ENCODE measurements at places on chromosomes 2 and 18.

DNA sequence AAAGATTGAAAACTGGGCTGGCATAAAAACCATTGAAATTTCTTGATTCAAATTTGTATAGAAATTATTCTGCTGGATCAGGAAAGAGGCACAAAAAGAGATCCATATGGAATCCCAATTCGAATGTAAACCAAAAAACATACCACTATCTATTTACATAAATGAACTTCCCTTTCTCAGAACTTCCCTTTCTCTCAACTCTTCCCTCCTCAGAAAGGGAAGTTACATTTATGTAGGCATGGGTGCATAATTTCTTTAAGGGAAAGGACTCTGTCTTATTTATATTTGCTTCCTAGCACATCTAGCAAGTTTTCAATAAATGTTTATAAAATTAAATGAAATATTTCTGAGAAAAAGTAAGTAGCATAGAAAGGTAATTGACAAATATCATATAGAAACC lies 398.1 kb upstream of the ATP5MC3 start:
- no peak for DNase-seq

GRCh38 chr2:173669271-173669853 lies 295.8 kb downstream of the SP3 start:
- DNase-seq, result no peak

DNA sequence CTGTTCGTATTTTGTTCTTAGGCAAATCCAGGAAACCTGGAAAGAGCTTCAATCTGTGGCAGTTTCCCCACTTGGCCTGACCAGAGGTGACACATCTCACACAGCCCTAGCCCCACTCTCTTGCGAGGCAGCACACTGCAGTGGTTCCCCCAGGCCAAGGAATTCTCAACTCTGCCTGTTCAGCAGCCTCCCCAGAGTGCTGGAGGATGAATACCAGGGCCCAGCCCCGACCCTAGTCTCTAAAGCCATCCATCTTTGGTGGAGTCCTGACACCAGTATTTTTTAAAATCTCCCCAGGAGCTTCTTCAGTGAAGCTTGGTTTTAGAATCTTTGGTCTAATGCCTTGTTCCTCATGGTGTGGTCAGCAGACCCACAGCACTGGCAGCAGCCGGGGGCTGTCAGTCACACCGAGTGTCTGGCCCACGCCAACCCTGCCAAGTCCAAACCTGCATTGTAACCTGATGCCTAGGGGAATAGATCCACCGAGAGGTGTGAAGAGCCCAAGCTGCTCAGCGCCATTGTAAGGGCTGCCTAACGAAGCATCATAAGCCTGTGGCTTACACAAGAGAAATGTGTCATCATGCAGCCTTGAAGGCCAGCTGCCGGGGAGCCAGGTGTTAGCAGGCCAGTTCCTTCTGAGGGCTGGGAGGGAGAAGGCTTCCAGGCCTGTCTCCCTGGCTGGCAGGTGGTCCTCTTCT lies 428.7 kb upstream of the ID2 start:
- DNase-seq, result peak; percentile 93

GRCh38 chr18:77131100-77131651 lies 1.4 kb downstream of the MBP start:
- no peak for DNase-seq

GRCh38 chr18:57008001-57008686 lies 138.7 kb upstream of the BOD1L2 start:
- no peak for DNase-seq

DNA sequence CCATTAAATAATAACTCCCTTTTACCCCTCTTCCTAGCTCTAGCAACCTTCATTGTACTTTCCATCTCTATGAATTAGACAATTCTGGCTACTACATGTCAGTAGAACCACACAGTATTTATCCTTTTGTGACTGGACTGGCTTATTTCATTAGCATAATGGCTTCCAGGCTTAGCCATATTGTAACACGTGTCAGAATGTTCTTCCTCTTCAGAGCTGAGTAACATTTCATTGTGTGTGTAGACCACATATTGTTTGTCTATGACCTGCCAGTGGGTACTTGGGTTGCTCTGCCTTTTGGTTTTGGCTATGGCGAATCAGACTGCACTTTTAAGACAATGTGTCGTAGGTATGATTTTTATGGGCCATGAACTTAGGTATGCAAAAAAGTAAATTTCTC lies 20.9 kb downstream of the TSN start:
- no peak for DNase-seq

DNA sequence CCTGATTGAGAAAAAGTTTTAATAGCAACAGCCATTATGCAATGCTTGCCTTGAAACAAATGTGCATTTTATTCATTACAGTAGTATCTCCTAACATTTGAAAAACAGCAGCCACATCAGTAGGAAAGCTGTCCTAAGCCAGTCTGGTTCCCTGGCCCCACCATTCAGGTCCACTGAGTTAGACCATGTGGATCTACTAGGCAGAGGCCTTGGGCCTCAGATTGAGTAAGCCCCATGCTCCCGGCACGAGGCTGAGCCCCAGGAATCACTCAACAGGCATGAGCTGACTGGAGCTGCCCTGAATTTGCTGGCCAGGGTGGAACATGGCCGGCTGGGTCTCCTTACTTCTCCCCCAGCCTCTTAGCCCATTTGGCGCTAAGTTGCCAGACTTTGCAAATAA lies 103.4 kb downstream of the ZFP36L2 start:
- DNase-seq, result no peak

GRCh38 chr2:160087854-160088745 lies 25.7 kb upstream of the PLA2R1 start:
- DNase-seq, result no peak

- DNase-seq, result no peak
Observed at GRCh38 chr18:60319129-60319528, 53.4 kb downstream of the MC4R start.

DNA sequence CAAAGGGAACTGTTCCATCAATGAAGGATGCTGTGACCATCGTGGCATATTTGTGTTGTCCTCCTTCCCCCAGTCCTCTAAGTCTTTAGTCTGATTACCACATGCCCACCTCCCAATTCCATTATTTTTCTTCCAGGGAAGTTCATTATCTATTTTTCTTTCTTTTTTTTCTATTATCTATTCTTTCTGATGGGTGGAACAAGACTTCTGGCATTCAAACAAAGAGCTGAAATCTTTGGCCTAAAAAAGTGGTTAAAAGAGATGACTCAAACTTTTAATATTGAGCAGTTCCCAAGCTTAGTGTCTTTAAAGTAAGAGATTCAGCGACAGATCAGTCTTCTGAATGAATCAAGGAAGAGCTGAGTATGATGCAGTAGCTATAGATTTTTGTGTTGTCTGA lies 66.6 kb downstream of the DIS3L2 start:
- DNase-seq, result no peak
